ENCODE measurements at places on chromosomes 1 and 21. TPM values are rescaled to one million over a fixed set of nuclear protein-coding genes. Genes with fewer than 3 reads are reported as not detected.

DNA sequence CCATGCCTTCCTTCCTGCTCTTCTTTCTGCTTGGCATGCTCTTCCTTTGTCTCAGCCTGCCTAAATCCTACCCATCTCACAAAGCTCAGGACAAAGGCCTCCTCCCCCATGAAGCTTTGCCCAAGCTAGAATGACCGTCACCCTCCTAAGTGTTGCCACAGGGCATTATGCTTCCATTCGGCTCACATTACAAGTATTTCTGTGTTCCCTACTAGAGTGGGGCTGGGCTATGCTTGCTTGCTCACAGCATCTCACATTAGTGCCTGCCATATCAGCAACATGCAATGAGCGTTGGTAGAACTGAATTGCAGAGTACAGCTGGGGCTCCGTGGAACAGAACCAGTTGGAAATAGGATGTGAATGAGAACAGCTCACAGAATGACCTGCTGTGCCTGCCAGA is 82.8 kb downstream of the CD58 start:
- H3K36me3 ChIP-seq, result no peaks in the 10 kb centered on the region
- H3K4me1 ChIP-seq, result no peaks in the 10 kb centered on the region
- no peak for DNase-seq
- no peaks in the 10 kb centered on the region for H3K27me3 ChIP-seq
- H3K27ac ChIP-seq, result no peak overlapping the region

- no peak for DNase-seq
- H3K36me3 ChIP-seq, result no peaks in the 10 kb centered on the region
- H3K4me3 ChIP-seq, result no peak overlapping the region
- H3K4me1 ChIP-seq, result no peaks in the 10 kb centered on the region
- no peaks in the 10 kb centered on the region for H3K27me3 ChIP-seq
Observed at GRCh38 chr1:89687254-89687653, 54.3 kb downstream of the LRRC8C start.

- H3K36me3 ChIP-seq, result no peaks in the 10 kb centered on the region
- DNase-seq, result no peak
- H3K4me3 ChIP-seq, result peak overlapping the region; percentile 74
- H3K27ac ChIP-seq, result peak overlapping the region; percentile 71
Observed at GRCh38 chr1:71046891-71047634, 553 bp downstream of the PTGER3 start.

GRCh38 chr1:18636596-18637508 is 6.2 kb downstream of the PAX7 start:
- H3K4me1 ChIP-seq, result no peaks in the 10 kb centered on the region
- peaks cover 6% of the 10 kb centered on the region for H3K27me3 ChIP-seq
- H3K27ac ChIP-seq, result no peak overlapping the region
- DNase-seq, result no peak
- no peak overlapping the region for H3K4me3 ChIP-seq

DNA sequence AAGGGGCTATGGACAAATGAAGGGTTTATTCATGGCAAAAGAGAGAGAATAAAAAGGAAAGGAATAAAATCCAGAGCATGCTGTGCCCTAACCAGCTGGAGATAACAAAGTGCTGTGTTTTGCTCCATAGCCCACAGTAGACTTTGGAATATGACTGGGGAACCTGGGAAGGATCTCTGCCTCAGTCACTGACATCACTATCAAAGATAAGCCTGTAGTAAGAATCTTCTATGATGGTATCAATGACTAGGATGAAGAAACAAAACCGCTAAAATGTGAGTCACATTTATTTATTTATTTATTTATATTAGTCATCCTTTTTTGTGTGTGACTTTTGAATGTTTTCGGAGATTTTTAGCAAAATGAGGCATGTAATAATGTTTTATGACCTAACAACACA is 56.3 kb downstream of the NVL start:
- H3K4me1 ChIP-seq, result no peaks in the 10 kb centered on the region
- DNase-seq, result no peak
- H3K4me3 ChIP-seq, result no peak overlapping the region

GRCh38 chr1:150493175-150493574 is 6.0 kb downstream of the TARS2 start:
- H3K4me3 ChIP-seq, result no peak overlapping the region
- no peak overlapping the region for H3K27ac ChIP-seq
- DNase-seq, result no peak
- no peaks in the 10 kb centered on the region for H3K4me1 ChIP-seq

- no peaks in the 10 kb centered on the region for H3K27me3 ChIP-seq
- DNase-seq, result no peak
- H3K4me1 ChIP-seq, result no peaks in the 10 kb centered on the region
Observed at GRCh38 chr1:244162786-244163530, 111.9 kb downstream of the ZBTB18 start.

GRCh38 chr1:93680076-93680419 is 1.6 kb downstream of the BCAR3 start:
- peak overlapping the region; percentile 93 for H3K4me3 ChIP-seq
- peaks cover 2% of the 10 kb centered on the region for H3K4me1 ChIP-seq
- H3K36me3 ChIP-seq, result no peaks in the 10 kb centered on the region
- no peaks in the 10 kb centered on the region for H3K27me3 ChIP-seq

DNA sequence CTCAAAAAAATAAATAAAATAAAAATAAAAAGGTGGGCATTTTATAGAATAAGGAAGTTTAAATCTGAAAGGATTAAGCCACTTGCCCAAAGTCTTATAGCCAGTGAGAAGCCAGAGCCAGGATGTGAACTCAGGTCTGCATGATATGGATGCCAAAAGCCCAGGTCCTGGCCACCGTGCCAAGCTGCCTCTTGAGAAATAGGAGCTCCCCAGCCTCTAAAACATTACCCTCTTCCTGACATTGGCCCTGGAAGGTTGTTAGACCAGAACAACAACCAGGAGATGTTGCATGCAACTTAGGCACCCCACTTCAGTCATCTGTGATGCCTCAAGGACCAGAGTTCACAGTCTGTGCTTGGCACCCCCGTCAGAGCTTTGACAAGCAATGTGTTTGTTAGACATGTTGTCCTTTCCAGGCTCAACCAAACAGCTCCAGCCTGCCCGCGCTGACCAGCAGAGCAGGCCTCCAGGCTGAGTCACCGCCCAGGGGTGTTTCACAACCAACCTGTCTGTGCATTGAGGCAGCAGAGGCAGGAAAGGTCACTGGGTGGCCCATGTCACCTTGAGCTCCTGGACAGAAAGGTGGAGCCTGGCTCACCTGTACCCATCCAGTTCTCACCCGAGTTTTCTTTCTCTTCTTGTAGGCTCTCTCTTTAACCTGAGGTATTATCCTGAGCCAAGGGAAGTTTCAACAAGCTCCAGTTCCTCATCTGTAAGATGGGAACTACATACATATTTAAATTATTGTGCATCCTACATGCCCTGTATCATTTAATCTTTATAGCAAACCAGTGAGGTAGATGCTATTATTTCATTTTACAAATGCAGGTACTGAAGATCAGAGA is 14.9 kb upstream of the MED18 start:
- no peaks in the 10 kb centered on the region for H3K4me1 ChIP-seq
- no peaks in the 10 kb centered on the region for H3K27me3 ChIP-seq
- H3K27ac ChIP-seq, result no peak overlapping the region

DNA sequence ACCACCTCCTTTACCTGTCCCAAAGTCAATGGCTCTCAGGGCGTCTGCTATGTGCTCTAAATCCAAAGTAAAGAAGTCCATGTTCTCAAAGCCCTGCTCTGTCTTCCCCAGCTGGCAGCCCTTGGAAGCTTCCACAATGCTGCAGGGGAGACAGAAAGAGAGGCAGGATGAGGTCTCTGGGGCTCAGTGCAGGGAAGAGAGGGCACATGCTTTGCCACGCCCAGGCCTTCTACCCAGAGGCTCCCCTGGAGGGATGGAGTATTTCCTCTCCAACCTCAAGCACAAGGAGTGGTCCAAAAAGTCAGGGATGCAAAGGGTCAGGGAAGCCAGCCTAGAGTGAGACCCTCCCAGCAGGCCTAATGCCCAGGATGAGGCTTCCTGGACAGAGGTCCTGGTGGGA is 10.2 kb downstream of the TRIM63 start:
- no peak overlapping the region for H3K27ac ChIP-seq
- H3K36me3 ChIP-seq, result no peaks in the 10 kb centered on the region
- H3K27me3 ChIP-seq, result no peaks in the 10 kb centered on the region
- H3K4me1 ChIP-seq, result no peaks in the 10 kb centered on the region

DNA sequence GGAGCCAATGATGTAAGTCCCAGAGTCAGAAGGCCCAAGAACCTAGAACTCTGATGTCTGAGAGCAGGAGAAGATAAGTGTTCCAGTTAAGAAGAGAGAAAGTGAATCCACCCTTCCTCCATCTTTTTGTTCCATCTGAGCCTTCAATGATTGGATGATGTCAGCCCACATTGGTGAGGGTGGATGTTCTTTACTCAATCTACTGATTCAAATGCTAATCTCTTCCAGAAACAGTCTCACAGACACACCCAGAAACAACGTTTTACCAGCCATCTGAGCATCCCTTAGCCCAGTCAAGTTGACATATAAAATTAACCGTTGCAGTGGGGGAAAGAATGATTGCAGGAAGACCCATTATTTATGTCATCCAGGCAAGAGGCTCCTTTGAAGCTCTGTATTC is 16.5 kb upstream of the RNF220 start:
- H3K4me1 ChIP-seq, result no peaks in the 10 kb centered on the region
- H3K4me3 ChIP-seq, result no peak overlapping the region
- no peaks in the 10 kb centered on the region for H3K36me3 ChIP-seq
- H3K27me3 ChIP-seq, result no peaks in the 10 kb centered on the region

DNA sequence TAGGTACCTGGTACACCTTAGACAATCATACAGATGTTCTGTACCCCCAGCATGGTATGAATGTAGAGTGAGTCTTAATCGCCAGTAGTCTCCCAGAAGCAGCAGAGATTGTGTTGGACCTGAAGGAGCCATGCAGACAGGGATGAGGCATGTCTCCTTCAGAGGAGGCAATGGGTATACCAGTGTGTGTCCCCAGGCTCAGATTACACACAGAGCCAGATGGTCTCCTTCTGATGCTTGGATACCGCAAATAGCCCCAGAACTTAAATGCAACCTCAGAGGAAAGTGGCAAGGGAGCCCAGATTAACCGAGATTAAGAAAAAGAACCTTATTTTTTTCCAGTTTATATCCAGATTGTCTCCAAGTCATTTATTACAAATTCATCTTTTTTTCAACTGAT is 96.8 kb upstream of the C21orf91 start:
- DNase-seq, result no peak
- H3K36me3 ChIP-seq, result no peaks in the 10 kb centered on the region
- no peaks in the 10 kb centered on the region for H3K27me3 ChIP-seq
- no peaks in the 10 kb centered on the region for H3K4me1 ChIP-seq
- H3K27ac ChIP-seq, result no peak overlapping the region

DNA sequence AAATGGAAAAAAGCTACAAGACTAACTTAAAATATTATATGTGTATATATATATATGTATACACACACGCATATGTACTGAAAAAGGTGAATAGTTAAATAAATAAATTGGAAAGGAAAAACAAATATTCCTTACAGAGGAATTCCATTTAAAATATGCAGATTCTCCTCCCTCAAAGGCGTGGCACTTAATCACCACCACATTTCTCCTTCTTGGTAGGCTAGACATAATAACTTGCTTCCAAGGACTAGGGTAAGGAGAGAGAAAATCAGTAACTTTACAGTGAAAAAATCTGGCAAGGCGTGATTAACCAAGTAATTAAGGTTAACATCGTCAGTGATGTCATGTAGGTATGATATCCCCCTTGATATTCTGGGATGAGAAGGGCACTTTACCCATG is 84.0 kb upstream of the USP25 start:
- H3K27me3 ChIP-seq, result no peaks in the 10 kb centered on the region
- DNase-seq, result no peak
- no peaks in the 10 kb centered on the region for H3K36me3 ChIP-seq

DNA sequence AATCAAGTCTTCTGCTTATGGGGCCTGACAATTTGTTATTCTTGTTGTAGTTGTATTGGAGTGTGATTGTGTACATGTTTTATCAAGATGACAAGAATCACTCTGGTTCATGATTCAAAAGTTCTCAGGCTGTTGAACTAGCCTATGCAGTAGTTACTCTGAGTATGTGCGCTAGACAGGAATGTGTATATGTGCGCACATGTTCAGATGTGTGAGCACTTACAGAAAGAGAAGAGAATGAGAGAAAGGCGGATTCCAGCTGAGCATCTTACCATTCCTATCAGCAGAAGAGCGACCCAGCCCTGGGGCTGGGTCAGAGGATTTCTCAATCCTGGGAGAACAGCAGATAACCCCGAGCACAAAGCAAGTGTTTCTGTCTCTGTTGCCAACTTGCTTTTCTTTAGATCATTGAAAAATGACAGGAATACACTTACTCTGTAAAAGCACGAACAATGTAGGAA is 110.8 kb upstream of the HOOK1 start:
- no peak for DNase-seq
- H3K27me3 ChIP-seq, result no peaks in the 10 kb centered on the region
- H3K4me3 ChIP-seq, result no peak overlapping the region
- H3K36me3 ChIP-seq, result no peaks in the 10 kb centered on the region

GRCh38 chr21:28742527-28742926 is 250.2 kb downstream of the LTN1 start:
- no peak overlapping the region for H3K4me3 ChIP-seq
- DNase-seq, result no peak
- no peaks in the 10 kb centered on the region for H3K36me3 ChIP-seq
- H3K4me1 ChIP-seq, result peaks cover 8% of the 10 kb centered on the region
- H3K27me3 ChIP-seq, result no peaks in the 10 kb centered on the region

DNA sequence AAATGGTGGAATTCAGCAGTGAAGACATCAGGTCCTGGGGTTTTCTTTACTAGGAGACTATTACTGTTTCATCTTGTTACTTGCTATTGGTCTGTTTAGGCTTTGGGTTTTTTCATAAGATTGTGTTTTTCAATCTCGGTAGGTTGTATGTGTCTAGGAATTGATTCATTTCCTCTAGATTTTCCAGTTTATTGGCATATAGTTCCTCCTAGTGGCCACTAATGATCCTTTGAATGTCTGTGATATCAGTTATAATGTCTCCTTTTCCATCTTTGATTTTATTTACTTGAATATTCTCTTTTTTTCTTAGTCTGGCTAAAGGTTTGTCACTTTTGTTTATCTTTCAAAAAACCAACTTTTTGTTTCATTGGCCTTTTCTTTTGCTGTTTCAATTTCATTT is 233.0 kb downstream of the RWDD3 start:
- H3K27ac ChIP-seq, result no peak overlapping the region
- no peak overlapping the region for H3K4me3 ChIP-seq
- H3K36me3 ChIP-seq, result no peaks in the 10 kb centered on the region
- DNase-seq, result no peak
- H3K4me1 ChIP-seq, result no peaks in the 10 kb centered on the region
- H3K27me3 ChIP-seq, result no peaks in the 10 kb centered on the region

GRCh38 chr1:77511440-77511840 is 171.0 kb downstream of the ZZZ3 start:
- H3K4me1 ChIP-seq, result no peaks in the 10 kb centered on the region
- no peak overlapping the region for H3K27ac ChIP-seq
- no peaks in the 10 kb centered on the region for H3K36me3 ChIP-seq
- DNase-seq, result no peak
- no peak overlapping the region for H3K4me3 ChIP-seq

GRCh38 chr1:58782178-58783089 is 1.4 kb downstream of the JUN start:
- peak overlapping the region; percentile 97 for H3K4me3 ChIP-seq
- H3K36me3 ChIP-seq, result peaks cover 9% of the 10 kb centered on the region
- DNase-seq, result peak; percentile 73
- H3K27me3 ChIP-seq, result no peaks in the 10 kb centered on the region

PADI1 gene
- not detected for total RNA-seq

MEGF6 gene
- total RNA-seq, result 194 TPM

TRABD2B gene
- 7.9 TPM for total RNA-seq

NBPF19 gene
- total RNA-seq, result 2.3 TPM

FOXD3 gene
- not detected for total RNA-seq

GPR61 gene
- total RNA-seq, result not detected

TPTE gene
- total RNA-seq, result not detected

PGD gene
- total RNA-seq, result 152 TPM

ATP6V1G3 gene
- total RNA-seq, result not detected

RIPPLY3 gene
- not detected for total RNA-seq

EXO1 gene
- total RNA-seq, result not detected

CA6 gene
- not detected for total RNA-seq

TFF3 gene
- total RNA-seq, result not detected

LCE1E gene
- not detected for total RNA-seq

SLC30A10 gene
- not detected for total RNA-seq

ZNF593OS gene
- total RNA-seq, result not detected

MIA3 gene
- total RNA-seq, result 22.8 TPM

Data from ascending aorta (tissue), 2 donors.